ENCODE measurements at places on chromosomes 3 and 15.

- DNase-seq, result no peak
Measured at GRCh38 chr3:117105686-117106085, 396.1 kb downstream of the TUSC7 start.

DNA sequence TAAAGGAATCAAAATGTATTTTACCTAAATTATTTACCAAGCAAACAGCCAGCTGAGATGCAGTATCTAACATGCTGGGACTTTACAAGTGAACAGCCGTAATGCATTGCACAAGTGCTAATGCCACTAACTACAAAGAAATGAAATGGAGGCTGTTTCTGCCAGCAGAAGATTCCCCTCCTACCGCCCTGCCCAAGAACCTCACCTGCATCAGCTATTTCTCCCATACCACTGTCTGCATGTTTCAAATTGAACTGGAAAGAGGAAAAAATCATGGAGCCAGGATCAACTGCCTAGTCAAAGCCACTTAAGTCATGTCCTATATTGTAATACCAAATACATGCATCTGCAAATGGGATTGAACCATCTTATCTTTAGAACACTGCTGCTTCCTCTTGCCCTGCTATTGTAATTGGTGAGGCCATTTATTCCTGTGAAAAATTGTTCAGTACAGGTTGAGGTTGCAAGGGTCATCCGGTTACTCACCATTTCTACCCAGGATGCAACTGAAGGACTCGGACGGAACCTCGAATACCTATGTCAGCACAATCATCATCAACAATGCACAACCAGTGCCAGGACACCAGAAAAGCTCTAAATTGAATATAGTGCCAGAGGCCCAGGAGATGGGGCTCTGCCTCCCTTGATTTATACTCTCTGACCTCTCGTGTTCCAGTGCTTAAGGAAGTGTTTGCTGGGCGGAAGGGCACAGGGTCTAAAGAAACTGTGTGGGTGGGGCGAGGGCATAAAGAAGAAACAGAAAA lies 27.5 kb downstream of the ANXA2 start:
- no peak for DNase-seq

DNA sequence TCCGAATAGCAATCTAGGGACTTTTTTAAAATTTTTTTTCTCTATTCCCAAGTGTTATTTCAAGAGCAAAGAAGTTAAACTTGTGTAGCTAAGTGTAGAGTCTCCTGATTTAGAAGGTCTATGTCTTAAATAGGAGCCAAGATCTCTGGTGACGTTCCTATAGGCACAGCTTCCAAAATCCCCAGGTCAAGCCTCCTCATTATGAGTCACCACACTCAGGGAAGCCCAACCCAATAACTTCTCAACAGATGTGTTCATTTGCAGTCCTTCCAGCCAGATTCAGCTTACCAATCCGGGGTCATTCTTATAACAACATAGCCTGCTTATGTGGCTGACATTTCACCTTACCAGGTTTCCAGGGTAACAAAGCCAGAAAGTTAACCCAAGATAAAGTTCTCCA lies 270.3 kb downstream of the IL5RA start:
- DNase-seq, result no peak

DNA sequence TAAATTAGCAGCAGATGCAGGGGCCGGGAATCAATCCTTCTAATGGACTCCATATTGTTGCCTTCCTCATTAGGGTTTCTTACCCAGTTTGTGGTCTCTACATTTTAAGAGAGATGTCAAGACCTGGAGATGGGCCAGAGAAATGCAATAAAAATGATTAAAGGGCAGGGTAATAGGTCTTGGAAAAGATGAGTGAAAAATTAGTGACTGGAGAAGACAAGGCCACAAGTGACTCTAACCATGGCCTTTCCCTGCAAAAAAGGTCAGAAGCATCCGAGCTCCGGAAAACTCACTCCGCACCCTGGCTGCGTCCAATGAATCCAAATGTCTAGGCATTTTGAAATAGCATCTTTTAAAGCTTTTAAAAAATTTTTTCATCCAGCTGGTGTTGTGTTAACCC lies 152.8 kb downstream of the ARRDC4 start:
- DNase-seq, result no peak

DNA sequence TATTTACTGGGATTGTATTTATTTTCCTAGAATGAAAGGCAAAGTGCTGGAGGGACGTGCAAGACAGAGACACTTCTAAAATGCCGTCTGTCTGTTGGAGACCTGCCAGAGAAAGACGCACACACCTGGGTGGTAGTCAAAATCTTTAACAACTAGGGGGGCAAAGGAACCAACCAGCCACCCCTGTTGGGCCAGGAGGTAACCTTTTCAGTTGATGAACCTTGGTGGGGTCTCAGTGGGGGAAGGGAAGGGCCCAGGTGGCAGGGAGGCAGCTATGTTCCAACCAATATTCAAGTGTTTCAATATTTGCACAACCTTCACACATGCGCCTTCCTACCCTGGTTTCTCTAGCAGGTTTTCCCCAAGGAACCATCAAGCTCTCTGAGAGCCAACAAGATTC lies 99.0 kb downstream of the MEGF11 start:
- no peak for DNase-seq

- DNase-seq, result no peak
Measured at GRCh38 chr3:147733217-147733616, 324.1 kb downstream of the ZIC1 start.

GRCh38 chr3:46512191-46512749 lies 14.5 kb downstream of the RTP3 start:
- no peak for DNase-seq

DNA sequence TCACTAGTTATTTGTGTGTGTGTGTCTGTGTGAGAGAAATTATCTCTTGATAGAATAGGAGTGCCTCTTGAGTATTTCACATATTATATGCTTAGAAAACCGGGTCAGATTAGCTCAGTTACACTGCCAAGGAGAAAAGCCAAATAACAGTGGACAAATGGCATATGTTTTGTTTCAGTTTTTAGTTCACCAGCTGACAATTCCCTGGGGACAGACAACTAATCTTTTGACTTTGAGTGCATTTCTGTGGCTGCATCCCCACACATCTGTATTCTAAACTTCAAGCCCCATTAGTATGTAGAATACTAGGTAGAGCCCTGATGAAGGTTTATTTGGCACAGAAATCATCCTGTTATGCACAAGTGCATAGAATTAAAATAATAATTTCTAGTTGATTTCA lies 227.7 kb upstream of the CNTN3 start:
- DNase-seq, result no peak

DNA sequence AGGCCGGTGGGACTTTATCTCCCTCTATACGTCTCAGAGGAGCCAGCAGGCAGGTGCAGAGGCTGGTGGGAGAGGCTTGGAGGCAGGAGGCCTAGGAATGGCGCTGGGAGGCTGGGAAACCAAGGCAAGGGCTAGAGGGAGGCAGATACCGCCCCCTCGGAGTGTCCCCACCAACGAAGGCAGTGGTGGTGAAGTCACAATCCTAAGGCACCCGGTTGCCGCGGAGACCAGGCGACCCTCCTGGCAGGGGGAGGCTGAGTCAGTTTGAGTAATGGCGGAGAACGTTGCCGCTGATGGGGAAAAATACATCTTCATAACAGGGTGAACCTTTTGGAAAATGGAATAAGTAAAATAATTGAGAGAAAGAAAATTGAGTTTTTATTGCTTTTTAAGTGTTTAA lies 29.9 kb upstream of the CACNA2D2 start:
- DNase-seq, result no peak

DNA sequence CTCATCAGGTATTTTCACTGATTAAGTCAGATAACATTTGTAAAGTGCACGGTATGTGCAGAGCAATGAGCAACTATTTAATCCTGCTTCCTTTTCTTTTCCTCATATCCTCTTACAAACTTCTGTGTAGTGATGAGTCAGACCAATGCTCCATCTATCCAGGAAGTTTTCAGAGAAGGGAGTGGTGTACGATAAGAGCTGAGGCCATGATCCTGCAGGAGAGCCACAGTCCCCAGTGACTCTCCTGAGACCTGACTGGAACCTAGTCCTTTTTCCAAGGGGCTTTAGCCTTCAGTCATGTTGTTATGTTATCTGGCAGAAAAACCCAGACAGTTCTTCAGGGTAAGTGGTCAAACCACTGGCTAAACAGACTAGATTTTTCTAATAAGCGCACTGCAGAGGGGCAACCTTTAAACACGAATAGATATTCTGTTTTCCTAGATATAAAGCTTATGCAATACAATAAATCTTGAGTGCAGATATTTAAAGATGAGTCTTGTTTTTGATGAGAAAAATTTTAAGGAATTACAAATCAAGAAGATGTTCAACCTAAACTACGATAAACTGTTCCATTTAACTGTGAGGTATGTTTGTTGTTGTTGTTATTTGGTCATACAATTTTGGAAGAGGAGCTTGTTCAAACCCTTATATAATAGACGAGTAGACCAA lies 110.5 kb upstream of the RAP2B start:
- DNase-seq, result no peak
